ENCODE measurements at places on chromosomes 7 and 10.

DNA sequence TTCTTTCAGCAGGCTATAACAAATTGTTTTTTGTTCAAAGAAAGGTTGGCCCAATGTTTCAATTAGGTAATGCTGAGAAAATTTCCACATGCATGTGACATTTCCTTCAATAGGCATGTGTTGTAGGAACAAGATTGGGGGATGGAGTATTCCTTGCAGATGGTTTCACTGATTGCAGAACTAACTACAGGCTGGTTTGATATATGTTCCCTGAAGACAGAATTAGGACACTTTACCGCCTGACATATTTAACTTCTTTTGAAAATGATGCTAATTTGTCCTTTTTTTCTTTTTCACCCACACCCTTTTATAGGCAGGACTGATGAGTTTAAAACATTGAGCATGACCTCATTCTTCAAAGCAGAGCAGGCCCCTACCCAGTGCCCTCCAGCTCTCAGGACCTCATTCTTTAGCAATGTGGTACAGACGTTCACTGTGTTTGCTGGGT is 163.3 kb downstream of the CPED1 start:
- no peak for DNase-seq

GRCh38 chr7:69652947-69653701 is 54.8 kb downstream of the AUTS2 start:
- DNase-seq = no peak

DNA sequence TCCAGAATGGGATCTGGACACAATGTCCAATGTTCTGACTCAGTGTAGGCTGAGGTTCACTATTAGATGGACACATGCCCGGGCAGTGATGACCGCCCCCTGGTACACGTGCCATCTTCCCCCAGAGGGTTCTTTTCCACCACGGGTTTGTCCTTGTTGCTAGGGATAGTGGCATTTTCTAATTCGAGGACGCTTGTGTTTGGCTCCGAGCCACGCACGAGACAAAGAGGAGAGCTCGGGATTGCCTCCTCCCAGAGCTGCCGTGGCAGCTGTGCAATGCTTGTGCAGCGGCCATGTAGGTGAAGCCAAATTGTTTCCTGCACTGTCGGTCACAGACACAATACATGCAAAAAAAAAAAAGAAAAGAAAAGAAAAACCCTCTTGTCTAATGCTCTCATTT is 207.5 kb downstream of the PAXIP1 start:
- no peak for DNase-seq

- DNase-seq = peak; percentile 5
These were observed 314.9 kb downstream of the RPS24 start for GRCh38 chr10:78348411-78349164.

GRCh38 chr7:117603627-117604026 is 123.8 kb downstream of the CFTR start:
- DNase-seq = no peak

GRCh38 chr7:27243340-27244163 is 950 bp downstream of the EVX1 start:
- DNase-seq = no peak

DNA sequence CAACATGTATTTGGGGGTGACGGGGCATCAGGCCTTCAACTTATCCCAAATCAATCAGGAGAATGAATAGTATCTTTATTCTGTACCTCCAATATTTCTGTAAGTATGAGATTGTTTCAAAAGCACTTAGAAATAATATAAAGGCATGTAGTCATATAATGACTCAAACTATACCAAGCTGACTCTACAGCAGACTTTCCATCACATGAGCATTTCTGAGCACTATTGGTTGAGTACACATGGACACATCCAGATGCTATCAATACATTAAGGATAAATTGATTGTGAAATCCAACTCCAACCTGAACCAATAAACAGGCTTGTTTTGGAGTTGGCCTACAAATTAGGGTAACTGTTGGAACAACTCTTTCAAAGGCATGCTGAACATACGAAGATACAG is 229.4 kb downstream of the SFMBT2 start:
- no peak for DNase-seq

GRCh38 chr10:29608062-29608461 is 26.7 kb downstream of the SVIL start:
- DNase-seq = no peak

- no peak for DNase-seq
These were observed 2.4 kb upstream of the EVX1 start for GRCh38 chr7:27240015-27240731.

DNA sequence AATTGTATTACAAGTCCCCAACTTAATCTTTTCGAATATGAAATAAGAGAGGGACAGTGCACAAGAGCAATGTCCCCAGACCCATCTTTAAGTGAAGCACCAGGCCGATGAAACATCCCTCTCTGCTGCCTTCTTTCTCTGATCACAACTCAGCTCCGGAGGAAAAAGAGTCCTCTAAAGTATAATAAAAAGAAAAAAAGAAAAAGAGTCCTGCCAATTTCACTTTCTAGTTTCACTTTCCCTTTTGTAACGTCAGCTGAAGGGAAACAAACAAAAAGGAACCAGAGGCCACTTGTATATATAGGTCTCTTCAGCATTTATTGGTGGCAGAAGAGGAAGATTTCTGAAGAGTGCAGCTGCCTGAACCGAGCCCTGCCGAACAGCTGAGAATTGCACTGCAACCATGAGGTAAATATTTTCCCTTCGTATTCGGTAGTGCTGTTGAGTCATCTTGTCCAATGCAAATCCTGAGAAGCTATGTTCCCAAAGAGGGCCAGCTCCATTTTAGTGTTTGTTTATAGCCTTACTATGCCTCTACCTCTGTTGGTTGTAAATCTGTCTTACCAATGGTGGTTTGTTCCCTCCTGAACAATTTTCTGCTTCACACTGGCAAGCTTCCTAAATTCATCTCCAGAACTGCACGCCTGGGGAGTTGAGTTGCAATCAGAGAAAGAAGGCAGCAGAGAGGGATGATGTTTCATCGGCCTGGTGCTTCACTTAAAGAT is at the start of gene IFIT2:
TSS of gene IFIT2 (plus strand) at position 326 of the 725 bp plus-strand sequence. CDS start at position 404, 78 bp downstream.
- DNase-seq = peak; percentile 52

DNA sequence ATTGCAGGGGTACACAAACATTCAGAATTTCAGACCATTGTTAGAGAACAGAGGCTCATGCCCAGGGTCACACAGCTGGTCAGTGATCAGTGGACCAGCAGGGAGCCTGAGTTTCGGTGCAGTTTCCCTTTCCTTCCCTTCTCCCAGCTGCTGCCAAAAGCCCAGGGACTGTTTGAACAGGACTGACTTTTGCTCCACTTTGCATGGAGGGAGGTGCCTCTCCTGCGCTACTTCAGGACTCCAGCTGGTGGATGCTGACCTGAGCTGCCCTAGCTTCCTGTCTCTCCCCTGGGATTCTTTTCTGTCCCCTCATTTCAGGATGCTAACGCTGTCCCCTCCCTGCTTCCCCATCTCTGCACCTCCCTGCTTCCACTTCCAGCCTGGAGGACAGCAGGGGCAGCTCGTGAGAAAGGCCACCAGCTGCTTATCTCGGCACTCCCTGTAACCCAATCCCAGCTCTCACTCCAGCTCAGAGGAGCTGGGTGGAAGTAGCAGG is 14.5 kb downstream of the SH2D4B start:
- no peak for DNase-seq
